ENCODE measurements at places on chromosomes 3 and 15. TPM values are rescaled to one million over a fixed set of nuclear protein-coding genes. Genes with fewer than 3 reads are reported as not detected.

- DNase-seq, result no peak
Observed at GRCh38 chr3:21859124-21860081, 108.4 kb upstream of the ZNF385D start.

- DNase-seq, result no peak
Observed at GRCh38 chr15:101439920-101440319, 49.6 kb downstream of the PCSK6 start.

- no peak for DNase-seq
Observed at GRCh38 chr15:33834892-33835743, 133.2 kb upstream of the CHRM5 start.

GRCh38 chr3:71786217-71786549 is 1.2 kb upstream of the PROK2 start:
- DNase-seq, result no peak

DNA sequence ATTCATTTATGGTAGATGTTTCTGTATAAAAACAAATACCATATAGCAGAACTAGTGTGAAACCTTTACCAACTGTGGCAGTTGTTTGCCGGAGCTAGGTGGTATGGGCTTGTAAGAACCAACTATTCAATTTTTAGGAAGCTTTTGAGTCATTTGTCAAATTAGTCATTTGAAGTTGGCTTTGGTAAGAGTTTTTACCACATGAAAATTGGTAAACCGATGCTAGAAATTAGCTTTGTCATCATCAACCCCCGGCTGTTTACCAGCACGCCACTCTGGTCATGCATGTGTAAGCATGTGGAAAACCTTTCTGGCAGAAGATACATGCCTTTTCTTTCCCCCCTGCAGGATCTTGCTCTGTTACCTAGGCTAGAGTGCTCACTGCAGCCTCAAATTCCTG is 63.3 kb downstream of the IL1RAP start:
- DNase-seq, result no peak

DNA sequence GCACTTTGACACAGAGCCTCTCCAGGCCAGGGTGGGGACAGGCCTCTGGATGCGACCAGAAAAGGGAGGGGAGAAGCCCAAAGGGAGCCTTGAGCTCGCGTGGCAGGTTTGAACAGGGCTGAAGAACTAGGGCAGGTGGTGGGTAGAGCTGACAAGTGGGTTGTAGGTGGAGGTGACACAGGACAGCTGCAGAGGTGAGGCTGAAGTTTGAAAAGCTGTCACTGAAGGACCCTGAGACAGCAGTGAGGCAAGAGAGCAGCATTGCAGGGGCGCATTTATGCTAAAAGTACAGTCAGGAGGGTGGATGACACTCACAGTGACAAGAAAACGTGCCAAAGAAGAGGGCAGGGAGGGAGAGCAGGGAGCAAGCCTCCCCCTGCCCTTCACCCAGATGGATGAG is 21.8 kb upstream of the EPB42 start:
- DNase-seq, result no peak

- DNase-seq, result no peak
Observed at GRCh38 chr3:4979428-4980228, at the start of gene BHLHE40. Gene BHLHE40, plus strand, starts transcription at chr3:4979437. Its CDS starts 282 bp downstream, at chr3:4979719.

DNA sequence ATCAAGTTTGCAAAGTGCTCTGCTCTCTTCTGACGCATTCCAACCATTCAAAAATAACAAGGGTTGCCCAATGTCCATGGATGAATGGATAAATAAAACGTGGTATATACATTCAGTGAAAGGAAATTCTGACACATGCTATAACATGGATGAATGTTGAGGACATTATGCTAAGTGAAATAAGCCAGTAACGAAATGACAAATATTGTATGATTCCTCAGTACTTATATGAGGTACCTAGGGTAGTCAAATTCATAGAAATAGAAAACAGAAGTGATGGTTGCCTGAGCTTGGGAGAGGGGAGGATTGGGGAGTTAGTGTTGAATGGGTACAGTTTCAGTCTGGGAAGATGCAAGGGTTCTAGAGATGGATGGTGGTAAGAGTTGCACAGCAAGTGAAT is 33.9 kb downstream of the SH3BP5 start:
- no peak for DNase-seq

DNA sequence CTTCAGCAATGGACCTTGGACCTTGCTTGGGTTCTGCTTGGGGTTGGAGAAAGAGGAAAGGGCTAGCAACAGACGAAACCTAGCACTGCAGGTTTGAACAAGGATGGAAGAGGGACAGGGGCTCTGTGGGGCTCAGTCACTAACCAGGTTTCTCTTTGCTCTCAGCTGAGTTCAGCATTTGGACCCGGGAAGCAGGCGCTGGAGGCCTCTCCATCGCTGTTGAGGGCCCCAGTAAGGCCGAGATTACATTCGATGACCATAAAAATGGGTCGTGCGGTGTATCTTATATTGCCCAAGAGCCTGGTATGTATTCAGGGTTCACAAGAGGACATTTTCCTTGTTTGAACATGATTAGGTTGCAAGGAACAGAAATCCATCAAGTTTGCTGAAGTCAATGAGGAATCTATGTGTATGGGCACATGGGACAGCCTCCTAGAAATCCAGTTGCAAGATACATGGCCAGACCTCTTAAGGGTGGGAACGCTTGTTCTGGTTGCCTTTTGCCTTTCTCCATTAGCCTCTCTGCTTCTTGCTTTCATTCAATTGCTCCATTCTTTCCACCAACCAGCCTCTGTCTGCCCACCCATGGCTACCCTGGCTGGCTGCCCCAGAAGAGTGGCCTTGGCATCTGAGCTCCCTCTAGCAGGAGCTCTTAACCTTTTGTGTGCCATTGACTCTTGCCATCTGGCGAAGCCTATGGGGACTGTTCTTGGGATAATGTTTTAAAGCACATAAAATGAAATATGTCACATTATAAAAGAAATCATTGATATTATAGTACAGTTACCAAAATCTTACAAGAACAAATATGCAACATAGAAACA is 55.9 kb downstream of the DNASE1L3 start:
- no peak for DNase-seq

GRCh38 chr15:85625856-85626255 is 168.9 kb downstream of the KLHL25 start:
- peak; percentile 41 for DNase-seq

DNA sequence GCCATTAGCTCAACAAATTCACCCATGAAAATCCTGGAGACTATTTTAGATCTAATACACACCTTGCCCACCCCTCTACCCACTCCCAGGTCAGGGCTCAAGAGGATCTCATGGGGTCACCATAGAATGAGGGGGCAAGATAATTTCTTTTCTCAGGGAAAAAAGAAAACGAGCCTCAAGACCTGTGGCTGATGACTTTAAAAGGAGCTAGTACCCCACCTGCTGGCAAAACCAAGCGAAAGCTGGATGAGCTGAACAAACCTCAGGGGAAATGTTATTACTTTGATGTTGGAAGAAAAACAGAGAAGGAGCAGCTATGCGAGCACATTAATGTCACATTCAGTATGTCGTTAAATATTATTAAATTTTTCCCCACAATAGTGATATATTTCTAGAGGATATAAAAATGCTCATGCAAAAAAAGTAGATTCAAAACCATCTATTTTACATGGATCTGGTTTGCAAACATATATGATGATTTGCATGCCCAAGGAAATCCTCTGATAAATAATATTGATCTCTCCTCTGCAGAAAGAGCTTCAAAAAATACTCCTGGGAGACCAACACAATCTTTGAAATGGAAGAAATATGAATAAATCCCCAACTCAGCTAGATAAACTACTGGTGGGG is 37.7 kb downstream of the PLD1 start:
- DNase-seq, result no peak

DNA sequence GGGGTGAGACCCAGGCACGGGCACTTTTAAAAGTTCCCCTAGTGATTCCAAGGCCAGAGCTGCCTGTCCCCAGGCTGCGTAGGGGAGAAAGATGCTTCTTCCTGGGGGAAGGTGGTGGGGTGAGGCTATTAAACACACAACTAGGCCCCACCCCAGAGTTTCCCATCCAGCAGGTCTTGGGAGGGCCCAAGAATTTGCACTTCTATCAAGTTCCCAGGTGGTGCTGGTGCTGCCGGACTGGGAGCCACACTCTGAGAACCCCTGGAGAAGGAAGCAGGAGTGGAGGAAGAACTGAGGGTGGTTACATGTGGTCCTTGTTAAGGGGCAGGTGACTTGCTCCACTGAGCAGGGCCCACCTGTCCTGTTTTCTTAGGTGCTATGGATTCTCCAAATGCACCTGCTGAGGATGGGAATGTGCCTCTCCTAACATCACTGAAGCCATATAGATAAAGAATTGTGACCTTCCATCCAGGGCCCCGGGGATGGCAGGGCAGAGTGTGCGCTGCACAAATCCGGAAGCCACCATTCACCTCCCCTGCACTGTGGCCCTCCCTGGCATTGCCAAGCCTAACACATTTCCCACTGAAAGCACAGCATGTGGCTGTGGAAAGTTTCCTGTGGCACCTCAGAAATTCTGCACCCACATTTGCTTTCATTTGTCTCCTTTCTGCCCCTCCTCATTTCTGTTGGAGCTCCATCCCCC is 111.5 kb upstream of the MEF2A start:
- DNase-seq, result no peak

DNA sequence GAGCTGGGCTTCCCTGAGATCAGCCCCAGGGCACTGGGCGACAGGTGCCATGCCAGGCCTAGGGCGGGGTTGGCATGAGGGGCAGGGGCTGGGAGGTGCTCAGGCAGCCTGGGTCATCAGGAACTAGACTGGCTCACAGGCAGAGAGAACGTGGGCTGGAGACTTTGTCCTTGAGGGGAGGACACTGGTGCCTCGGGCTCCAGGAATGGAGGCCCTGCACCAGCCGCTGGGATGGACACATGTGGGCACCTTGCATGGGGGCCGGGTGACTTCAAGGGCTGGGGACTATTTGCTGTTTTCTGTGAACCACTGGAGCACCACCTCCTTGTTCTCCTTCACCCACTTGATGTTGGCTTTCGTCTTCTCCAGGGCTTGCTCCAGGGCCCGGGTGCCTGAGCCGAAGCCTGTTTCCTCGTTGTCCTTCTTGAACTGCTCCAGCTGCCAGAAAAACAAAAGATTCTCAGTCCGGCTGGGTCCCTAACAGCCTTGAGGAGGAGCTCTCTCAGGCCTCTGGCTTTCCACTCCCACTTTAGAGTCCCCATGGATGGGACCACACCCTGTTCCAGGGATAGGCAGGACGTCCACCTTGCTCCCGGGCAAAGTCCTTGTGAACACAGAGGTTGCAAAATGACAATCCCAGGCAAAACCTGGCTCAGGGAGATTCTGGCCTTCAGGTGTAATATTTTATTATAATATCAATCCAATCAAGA is 9.1 kb downstream of the MESP2 start:
- no peak for DNase-seq

GRCh38 chr3:125309476-125309875 is 65.6 kb downstream of the ZNF148 start:
- DNase-seq, result no peak

DNA sequence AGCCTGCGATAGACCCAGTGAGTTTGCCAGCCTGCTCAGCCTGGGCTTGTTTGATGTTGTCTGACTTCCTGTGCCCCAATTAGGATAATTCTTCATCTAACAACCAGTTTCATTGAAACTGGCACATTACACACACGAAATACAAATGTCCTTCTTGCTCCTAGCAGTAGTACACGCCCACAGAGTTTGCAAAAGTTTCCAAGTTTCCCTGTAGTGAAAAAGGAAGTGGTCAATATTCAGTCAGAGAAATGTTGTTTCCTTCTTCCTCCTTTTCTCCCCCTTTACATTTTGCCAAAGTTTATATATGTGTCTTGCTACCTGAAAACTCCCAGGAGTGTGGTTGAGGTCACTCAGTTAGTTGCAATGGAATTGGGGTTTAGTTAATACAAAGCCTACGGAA is 58.4 kb upstream of the LRTM1 start:
- DNase-seq, result no peak

GRCh38 chr15:84079885-84080777 is 155.4 kb upstream of the GOLGA6L4 start:
- no peak for DNase-seq

DNA sequence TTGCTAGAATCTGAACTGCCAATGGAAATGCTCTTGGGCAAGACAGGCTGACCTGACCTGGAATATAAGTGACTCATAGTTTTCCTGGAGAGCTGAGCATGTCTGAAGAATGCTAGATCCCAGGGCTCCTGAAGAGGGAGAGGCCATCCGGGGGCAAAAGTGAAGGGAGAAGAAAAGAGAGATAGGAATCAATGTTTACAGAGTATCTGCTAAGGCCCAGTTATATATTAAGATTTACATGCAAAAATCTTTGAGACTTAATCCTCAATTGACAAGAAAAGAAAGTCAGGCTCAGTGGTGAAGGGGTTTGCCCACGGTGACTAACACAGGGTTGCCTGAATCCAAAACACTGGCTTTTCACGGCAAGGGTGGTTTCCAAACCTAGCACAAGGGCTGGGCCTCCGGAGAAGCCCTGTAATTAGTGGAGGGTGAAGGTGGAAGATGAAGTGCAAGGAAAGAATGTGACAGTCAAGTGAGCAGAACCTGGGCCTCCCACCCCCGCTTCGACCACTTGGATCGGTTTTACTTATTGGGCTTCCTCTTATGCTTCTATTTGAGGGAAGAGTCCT is 91.7 kb upstream of the FGF12 start:
- DNase-seq, result peak; percentile 88

- DNase-seq, result peak; percentile 88
Observed at GRCh38 chr3:11096266-11097139, 57.8 kb upstream of the HRH1 start.

- peak; percentile 66 for DNase-seq
Observed at GRCh38 chr3:59878038-59878427, 828.2 kb upstream of the CFAP20DC start.

- DNase-seq, result peak; percentile 28
Observed at GRCh38 chr3:184540777-184541681, 20.6 kb upstream of the EPHB3 start.

- DNase-seq, result no peak
Observed at GRCh38 chr3:111662907-111663306, 67.8 kb upstream of the ZBED2 start.

DNA sequence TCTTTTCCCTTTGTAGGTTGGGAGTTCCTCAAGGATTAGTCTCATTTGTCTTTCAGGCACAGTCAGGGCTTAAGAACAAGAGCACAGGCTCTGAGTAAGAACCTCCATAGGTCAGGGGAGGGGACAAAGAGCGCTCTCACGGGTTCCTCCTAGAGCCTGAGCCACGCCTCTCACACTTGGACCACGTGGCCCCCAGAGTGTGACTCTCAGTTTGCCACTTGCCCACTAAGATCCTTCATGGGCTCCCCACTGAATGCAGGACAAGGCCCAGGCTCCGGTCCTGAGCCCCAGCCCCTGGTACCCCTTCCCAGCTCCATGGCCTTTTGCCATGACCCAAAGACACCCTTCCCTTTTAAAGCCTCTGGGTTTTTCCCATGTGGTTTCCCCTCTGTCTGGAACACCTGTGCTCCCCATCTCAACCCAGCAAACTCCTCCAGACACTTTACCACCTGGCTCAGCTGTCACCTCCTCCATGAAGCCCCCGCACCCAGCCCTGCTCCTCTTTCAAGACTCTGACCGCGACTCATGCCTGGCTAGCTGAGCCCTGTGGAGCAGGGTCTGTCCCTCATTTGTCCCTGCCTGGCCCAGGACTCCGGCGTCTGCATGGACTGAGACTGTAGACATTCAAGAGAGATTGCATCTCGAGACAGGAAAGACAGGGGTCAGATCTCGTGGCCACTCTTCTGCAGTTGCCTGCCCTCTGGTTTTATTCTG is 32.7 kb downstream of the IQSEC1 start:
- DNase-seq, result no peak

Gene MYRIP
- not detected for total RNA-seq

Gene ACAD11
- 17.5 TPM for total RNA-seq

Gene IMPG2
- total RNA-seq, result 0.03 TPM

Gene KNG1
- not detected for total RNA-seq

Gene CCK
- total RNA-seq, result 3.0 TPM

Gene CCDC54
- not detected for total RNA-seq

Gene SATB1
- 5.4 TPM for total RNA-seq

Gene SEMA3G
- 0.21 TPM for total RNA-seq

Gene PLXNA1
- 82.6 TPM for total RNA-seq

Gene EPM2AIP1
- total RNA-seq, result 5.1 TPM

Gene HTR3E
- not detected for total RNA-seq

Gene PLS1
- 20.6 TPM for total RNA-seq

Gene GATM
- 0.20 TPM for total RNA-seq
